NCI-H446 (cell line): ENCODE measurements at places on chromosomes 11 and 22.

DNA sequence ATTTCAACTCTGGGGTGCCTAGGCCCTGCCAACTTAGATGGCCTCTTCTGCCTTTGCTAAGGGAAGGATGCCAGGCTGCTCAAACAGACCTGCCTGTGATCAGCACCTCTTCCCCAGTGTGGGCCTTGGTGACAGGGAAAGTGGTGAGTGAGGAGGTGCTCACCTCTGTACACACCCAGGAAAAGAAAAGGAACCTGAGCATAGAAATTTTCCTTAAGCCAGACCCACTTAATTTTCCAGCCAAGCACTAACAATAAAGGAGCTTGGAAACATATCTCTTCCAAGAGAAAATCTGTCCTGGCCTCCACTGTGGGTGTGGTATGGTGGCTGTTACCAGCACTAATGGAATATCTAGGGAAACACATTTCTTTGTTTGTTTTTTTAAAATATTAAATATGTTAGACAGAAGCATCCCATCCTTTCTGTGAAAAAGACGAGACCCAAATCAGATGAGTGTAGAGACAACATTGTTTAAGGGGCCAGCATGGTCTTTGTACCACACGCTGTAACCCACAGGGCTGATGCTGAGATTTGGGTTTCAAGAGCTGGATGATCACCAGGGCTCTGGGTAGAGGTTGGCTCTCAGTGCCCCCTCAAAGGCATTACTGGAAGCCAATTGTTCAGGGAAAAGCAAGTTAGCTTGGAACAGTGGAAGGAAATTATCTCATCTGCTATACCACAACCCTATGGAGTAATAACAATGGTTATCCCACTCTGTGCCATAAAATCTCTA lies 472.2 kb downstream of the INSC start:
- no peak for DNase-seq

DNA sequence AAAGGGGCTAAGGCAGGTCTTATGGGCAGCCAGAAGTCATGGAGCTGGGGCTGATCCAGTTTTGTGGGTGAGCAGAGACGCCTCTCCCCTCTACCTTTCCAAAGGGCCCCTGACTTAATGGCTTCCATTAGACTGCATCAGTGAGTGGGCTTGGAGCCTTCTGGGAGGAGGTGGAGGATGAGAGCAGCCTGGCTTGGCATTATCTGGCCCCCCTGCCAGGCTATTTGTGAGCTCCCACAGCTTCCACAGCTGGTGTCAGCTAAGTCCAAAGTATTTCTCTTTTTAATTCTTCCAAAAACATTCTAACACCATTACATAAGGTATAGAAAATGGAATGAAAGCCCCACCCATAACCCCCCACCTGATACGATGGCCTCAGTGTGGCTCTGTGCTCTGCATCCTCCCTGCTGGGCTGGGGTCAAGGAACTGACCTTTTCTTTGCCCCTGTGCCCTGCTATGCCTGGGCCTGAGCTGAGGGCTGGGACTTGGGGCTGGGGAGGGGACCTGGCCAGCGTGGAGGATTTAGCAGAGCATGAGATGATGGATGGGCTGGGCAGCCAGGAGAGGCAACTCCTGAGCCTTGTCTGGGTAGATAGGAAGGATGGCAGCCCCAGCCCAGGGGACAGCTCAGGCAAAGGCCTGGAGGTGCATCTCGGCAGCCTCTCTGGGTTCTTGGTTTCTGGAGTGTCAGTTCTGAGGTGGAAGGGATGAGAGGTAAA lies 4.0 kb downstream of the AIFM3 start:
- peak; percentile 74 for DNase-seq

DNA sequence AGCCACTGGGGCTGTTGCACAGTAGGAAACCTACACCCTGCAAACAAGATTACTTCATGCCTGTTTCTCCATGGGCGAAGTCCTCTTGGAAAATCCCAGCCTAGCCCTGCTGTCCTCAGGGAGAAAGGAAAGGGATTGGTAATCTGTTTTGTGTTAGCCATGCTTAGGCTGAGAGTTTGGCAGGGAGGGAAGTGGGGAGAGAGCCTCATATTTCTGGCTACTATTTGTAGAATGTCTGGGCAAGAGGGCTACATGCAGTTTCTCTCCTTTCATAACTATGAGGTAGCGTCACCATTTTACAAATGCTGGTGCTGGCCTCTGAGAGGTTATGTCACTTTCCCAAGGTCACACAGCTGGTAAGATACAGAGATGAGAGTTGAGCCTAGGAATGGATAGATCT lies 737 bp upstream of the MFRP start:
- no peak for DNase-seq

- no peak for DNase-seq
Observed at GRCh38 chr22:30668386-30668710, 673 bp upstream of the DUSP18 start.

GRCh38 chr11:100980156-100980555 lies 149.5 kb downstream of the PGR start:
- DNase-seq = no peak

DNA sequence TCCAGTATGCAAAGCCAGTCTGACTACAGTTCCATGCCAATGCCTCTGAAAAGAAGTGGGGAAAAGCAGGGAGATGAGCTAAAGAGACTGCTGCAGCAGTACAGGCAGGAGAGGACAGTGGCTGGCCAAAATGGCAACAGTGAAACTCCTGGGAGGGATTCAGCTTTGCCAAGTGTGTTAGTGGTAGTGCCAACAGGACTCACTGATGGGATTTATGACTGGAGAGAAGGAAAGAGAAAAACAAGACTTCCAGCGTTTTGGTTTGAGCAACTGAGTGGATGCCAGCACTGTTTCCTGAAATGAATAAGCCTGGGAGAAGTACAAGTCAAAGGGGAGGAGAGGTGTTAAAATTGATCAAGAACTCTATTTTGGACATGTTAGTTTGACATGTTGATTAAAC lies 80.9 kb downstream of the PLEKHA7 start:
- DNase-seq = no peak

DNA sequence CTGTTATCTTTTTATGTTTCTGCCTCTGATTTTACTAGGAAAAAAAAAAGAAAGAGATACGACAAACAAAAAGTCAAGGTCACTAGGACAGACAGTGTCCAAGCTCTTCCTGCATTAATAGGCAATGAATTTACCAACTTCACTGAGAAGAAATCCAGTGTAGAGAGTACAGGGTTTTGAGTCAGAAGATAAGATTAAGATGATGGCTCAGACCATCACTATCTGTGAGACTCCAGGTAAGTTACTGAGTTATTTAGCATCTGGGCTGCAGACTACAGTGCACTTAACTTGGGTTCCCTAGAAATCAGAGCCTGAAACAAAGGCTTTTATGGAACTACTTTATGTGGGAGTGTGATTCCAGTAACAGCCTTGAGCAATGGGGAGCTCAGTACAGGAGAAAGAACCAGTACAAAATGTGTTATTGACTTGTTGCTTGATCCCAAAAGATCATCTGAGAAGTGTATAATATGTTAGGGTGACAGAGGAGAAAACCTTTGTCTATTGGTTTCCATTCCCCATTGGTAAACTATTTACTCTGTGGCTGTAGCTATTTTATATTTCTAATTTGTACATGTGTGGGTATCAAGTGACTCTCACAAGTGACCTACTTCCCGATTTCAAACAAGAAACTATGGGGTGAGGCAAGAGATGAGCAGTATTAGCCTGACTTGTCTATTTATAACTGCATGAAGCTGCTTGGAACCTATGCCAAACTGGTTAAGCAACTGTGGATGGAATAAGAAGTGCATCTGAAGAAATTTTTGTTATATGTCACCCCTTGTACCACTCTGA lies 395.8 kb downstream of the RAB38 start:
- no peak for DNase-seq

DNA sequence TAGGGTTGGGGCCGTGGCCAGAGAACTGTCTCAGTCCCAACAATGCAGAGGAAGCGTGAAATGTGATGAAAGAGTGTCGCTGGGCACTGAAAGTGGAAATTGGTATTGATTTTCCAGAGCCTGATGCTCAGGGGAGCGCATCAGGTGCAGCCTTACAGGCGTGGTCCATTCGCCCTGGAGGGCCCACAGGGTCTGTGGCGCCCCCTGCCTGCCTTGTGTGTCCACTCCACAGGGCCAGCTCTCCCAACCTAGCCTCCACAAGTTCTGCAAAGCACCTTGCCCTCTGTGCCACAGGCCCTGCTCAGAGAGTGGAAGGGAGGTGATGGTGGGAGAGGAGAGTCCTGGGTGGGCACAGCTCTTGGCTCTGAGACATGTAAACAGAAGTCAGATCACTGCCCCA lies 54.9 kb upstream of the LMO1 start:
- no peak for DNase-seq

- no peak for DNase-seq
Observed at GRCh38 chr11:25794804-25795203, 537.1 kb upstream of the ANO3 start.

GRCh38 chr11:99351624-99352023 lies 330.9 kb downstream of the CNTN5 start:
- peak; percentile 73 for DNase-seq

DNA sequence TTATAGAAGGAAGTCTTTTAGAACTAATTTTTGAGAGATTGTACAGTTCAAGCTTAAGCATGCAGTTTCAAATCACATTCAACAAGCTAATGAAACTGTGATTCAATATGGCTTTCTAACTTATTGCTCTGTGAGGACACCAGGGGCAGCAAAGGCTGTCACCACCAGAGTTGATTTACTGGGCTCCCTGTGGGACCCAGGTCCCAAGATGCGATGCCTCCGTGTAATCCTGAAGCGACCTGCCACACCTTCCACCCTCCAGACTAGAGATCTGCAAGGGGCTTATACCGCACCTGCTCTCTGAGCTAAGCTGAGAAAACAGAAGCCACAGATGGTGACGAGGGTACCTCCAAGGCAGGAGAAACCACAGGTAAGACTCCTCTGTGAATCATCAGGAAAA lies 918 bp upstream of the OR51Q1 start:
- no peak for DNase-seq
